ENCODE measurements at places on chromosomes 16 and 17. TPM values are rescaled to one million over a fixed set of nuclear protein-coding genes. Genes with fewer than 3 reads are reported as not detected.

Gene SLC16A5
- 63.6 TPM for total RNA-seq

Gene MYH1
- total RNA-seq, result not detected

Gene MYH8
- not detected for total RNA-seq

Gene PPY
- total RNA-seq, result not detected

Gene RBBP6
- total RNA-seq, result 31.6 TPM

All from stomach (tissue), 19 donors.